ENCODE measurements at places on chromosomes 2 and 18.

DNA sequence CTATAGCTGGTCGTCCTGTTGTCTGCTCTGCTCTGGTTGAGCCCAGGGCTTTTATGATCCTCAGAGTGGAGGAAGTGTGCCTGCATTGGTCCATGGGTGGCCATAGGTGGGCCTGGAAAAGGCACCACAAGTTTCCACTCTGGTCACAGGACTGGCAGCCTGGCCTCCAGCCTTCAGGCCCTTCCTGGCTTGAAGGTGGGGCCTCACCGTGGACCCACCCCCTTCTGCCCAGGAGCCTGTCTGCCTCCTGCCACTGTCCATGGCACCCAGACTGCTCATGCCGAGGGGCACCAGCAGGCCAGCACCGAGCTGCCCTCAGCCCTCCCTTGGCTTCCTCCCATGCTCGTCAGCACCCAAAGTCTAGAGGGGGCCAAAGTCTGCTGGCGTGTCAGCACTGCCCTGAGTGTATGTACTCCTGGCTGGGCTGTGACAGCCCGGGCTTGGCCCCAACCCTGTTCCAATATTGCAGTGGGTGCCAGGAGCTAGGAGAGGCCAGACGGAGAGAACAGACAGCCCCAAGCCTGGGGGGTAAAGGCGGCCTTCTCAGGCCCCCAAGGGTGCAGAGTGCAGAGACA is 529.4 kb downstream of the DCC start:
- no peak for DNase-seq

DNA sequence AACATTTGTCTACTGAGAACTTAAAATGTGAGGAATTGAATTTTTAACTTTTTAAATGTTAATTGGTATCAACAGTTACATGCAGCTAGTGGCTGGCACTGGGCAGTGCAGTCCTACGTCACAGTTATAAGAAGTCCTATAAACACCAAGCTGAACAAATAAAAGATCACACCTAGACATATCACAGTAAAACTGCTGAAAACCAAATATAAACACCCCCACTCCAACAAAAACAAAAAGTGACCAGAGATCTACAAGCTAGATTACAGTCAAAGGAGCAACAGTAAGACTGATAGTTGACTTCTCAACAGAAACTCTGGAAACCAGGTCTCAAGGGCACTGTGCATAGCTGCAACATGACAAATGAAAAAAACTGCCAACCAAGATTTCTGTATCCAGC is 19.4 kb downstream of the TLK1 start:
- DNase-seq = no peak

DNA sequence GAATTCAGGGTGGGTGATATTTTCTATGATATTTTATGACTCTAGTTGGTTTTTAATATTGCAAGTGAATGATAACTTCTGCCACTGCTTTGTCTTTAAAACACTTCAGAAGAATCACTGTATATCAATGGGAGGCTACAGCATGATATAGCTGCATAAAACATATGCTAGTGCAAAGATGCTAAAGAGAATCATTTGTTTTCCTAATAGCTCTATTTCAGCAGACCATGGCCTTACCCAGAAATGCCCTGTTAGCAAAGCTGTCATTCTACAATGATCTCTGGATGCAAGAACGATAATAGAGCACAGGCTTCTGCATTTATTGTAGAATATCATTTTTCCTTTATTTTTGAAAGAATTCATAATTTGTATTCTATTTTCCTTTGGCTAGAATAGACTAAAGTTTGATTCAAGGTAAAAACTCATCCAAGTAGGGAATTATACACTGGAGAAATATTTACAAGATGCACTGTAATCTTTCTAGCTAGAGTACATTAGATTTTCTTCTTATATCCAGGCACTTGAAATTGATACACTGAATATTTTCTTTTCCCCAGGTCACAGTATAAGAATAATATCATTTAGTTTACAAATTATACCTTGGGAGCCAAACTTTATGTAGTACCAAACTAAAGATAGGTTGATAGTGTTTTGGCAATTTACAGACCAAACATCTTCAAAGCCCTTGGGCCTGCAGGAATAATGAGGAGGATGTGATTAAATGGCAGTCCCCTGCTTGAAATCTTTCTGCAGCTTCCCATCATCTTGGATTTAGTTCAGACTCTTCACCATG is 252.6 kb upstream of the LINC00305 start:
- DNase-seq = no peak

- DNase-seq = no peak
Observed at GRCh38 chr2:234770031-234770506, 181.7 kb upstream of the SH3BP4 start.

DNA sequence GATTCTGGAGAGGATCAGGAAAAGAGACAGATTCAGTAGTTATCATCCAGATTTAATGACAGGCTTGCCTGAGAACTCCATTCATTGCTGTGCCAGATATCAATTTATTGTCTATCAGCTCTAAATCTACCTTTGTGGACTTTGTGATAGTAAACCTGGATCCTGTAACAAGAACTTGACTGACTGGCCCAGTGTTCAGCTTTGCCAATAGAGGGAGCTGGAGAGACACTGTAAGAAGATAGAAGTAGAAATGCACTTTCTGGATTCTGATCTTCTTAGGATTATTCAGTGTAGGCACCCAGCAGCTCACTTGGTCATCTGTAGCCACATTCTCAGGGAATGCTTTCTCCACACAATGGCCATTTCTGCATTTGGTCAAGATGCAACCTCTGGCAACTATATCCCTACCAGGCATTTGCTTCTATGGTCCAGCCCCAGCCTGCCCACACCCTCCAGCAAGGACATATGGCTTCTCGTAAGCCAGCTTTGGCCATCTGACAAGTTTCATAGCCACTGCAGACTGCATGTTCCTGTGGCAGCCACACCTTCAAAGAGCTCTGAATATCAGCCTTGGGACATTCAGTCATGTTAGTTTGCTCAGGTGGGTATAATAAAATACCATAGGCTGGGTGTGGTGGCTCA is 6.1 kb upstream of the SERPINB8 start:
- no peak for DNase-seq
